Endothelial cell of umbilical vein (primary cell): ENCODE measurements at places on chromosomes 12 and 14.

- H3K27me3 ChIP-seq, result no peaks in the 10 kb centered on the region
- H3K36me3 ChIP-seq, result no peaks in the 10 kb centered on the region
- DNase-seq, result no peak
- no peak overlapping the region for H3K4me3 ChIP-seq
Observed at GRCh38 chr12:126607867-126608266, 1542.6 kb downstream of the AACS start.

DNA sequence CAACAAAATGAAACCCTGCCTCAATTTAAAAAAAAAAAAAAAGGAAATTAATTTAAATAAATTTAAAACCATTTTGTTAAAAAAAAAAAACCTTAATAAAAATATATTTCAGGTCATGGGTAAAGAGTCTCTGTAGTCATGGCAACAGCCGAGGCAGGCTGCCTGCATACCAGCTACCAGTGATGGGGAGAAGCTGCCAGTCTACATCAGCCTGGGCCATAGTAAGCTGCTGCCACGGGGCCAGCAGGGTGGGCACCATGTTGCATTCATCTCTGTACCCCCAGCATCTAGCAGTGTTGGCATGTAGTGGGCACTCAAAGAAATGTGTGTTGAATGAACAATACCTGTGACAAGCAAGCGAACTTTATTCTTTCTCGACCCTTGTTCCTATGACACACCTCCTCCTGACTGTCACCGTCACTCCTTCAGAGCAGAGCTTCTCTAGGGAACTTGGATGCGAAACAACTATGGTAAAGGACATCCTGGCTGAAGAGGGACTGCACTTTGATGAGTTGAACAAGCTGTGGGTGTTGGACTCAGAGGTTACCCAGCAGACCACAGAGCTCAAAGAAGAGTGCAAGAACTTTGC is 7.3 kb upstream of the AP4S1 start:
- no peaks in the 10 kb centered on the region for H3K4me1 ChIP-seq
- H3K27me3 ChIP-seq, result no peaks in the 10 kb centered on the region
- no peaks in the 10 kb centered on the region for H3K36me3 ChIP-seq
- H3K27ac ChIP-seq, result no peak overlapping the region

DNA sequence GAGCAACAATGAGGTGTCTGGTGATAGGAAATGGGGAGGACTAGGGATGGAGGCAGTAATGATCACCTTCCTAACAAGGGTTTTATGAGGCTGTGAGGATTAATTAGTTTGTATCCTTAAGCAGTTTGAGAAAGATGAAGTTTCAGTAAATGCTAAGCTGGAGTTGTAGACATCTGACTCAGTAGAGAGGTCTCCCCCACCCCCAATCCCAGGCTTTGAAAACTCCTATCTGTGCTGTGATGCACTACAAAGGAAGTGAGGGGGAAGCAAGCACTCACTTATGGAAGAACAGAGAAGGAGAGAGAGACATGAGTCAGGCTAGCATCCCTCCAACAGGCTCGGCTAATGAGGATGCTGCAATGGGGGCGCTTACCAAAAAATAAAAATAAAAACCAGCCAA is 5.5 kb upstream of the BCL11B start:
- no peak overlapping the region for H3K4me3 ChIP-seq
- DNase-seq, result no peak
- peaks cover 5% of the 10 kb centered on the region for H3K4me1 ChIP-seq
- H3K36me3 ChIP-seq, result no peaks in the 10 kb centered on the region
- peaks cover 31% of the 10 kb centered on the region for H3K27me3 ChIP-seq

GRCh38 chr14:49942090-49942489 is 49.2 kb downstream of the ARF6 start:
- no peaks in the 10 kb centered on the region for H3K27me3 ChIP-seq
- H3K4me1 ChIP-seq, result peaks cover 24% of the 10 kb centered on the region
- no peaks in the 10 kb centered on the region for H3K36me3 ChIP-seq
- H3K4me3 ChIP-seq, result no peak overlapping the region

DNA sequence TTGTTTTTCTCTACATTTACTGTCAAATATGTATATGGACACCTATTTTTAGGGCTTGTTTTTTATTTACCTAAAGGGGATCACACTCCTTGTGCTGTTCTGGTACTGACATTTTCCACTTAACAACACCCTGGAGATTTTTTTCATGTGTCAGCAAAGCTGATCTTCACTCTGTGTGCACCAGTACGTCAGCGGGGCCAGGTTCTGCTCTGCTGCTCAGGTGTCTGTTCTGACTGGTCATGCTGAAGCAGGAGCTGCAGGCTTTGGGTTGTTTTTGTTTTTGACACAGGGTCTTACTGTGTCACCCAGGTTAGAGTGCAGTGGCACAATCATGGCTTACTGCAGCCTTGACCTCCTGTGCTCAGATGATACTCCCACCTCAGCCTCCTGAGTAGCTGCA is 81.9 kb upstream of the CCND2 start:
- no peak overlapping the region for H3K4me3 ChIP-seq
- H3K36me3 ChIP-seq, result no peaks in the 10 kb centered on the region
- H3K4me1 ChIP-seq, result no peaks in the 10 kb centered on the region
- H3K27ac ChIP-seq, result no peak overlapping the region

DNA sequence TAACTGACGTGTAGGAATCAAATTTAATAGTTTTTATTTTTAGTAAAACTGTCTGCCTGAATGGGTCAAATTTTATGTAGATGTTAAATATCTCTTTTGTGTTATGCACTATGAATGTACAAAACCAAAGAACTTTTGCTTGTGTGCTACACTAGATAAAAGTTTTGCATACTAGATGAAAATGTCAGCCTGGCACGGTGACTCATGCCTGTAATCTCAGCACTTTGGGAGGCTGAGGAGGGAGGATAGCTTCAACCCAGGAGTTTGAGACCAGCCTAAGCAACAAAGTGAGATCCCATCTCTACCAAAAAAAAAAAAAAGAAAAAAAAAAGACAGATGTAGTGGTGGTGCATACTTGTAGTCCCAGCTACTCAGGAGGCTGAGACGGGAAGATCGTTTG is 11.1 kb downstream of the AEBP2 start:
- H3K36me3 ChIP-seq, result no peaks in the 10 kb centered on the region
- no peaks in the 10 kb centered on the region for H3K4me1 ChIP-seq
- H3K27me3 ChIP-seq, result no peaks in the 10 kb centered on the region
- no peak for DNase-seq
- H3K4me3 ChIP-seq, result no peak overlapping the region
- H3K27ac ChIP-seq, result no peak overlapping the region

DNA sequence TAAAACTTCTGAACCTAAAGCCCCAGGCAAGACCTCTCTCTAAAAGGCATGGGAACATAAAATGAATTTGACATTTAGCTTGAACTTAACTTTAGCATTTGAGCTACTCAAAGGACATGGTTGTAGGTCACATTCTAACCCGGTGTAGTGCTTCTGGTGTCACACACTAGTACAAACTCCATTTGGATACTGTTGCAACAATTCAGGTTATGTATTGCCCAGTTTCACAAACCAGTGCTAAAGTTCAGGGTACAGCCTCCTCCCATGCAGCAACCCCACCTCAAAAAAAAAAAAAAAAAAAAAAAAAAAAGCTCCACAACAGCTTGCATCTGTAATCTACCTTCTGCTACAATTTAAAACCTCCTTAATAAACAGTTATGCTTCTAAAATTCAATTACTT is 7.8 kb downstream of the PPTC7 start:
- no peak overlapping the region for H3K4me3 ChIP-seq
- peaks cover 13% of the 10 kb centered on the region for H3K4me1 ChIP-seq
- no peaks in the 10 kb centered on the region for H3K27me3 ChIP-seq
- no peak overlapping the region for H3K27ac ChIP-seq
- no peak for DNase-seq
- H3K36me3 ChIP-seq, result no peaks in the 10 kb centered on the region

DNA sequence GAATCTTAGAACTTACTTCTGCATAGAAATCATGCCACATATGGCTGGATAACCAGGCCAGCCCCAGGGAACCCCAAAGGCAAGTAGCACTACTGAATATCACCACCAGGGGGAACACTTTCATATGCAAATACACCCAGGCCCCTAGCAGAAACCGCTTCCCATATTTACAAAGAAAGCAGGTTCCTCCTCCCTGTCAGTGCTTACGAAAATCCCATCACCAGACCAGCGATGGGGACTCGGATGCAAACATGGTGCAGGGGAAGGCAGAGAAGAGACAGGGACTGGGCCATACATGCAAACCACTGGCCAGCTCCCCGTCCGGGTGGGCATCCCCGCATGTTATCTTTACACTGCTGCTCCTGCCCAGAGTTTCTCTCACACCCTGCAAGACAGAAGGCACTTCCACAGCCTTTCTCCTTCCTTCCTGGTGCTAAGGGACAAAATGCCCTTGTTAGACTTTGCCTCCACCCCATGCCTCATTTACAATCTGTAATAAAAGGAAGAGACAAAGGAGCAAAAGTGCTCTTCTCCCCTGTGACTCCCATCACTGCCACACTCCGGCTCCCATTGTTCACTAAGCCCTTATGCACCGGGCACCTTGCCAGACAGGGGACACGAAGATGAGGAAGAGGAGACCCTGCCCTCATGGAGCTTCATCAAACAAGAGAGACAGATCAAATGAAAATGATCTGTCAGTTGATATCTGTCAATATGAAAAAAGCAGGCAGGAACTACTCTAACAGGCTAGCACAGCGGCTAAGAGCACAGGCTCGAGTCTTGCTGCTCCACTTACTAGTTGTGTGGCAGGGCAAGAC is 62.3 kb downstream of the PTPN21 start:
- H3K36me3 ChIP-seq, result peaks cover 23% of the 10 kb centered on the region
- no peaks in the 10 kb centered on the region for H3K27me3 ChIP-seq
- no peaks in the 10 kb centered on the region for H3K4me1 ChIP-seq
- H3K27ac ChIP-seq, result no peak overlapping the region
- H3K4me3 ChIP-seq, result no peak overlapping the region

GRCh38 chr14:31902002-31902401 is 175.1 kb upstream of the ARHGAP5 start:
- no peaks in the 10 kb centered on the region for H3K27me3 ChIP-seq
- H3K36me3 ChIP-seq, result no peaks in the 10 kb centered on the region
- no peak for DNase-seq
- no peak overlapping the region for H3K4me3 ChIP-seq
- H3K4me1 ChIP-seq, result no peaks in the 10 kb centered on the region

- no peak overlapping the region for H3K4me3 ChIP-seq
- no peaks in the 10 kb centered on the region for H3K4me1 ChIP-seq
- no peak overlapping the region for H3K27ac ChIP-seq
- H3K27me3 ChIP-seq, result no peaks in the 10 kb centered on the region
- no peaks in the 10 kb centered on the region for H3K36me3 ChIP-seq
Observed at GRCh38 chr14:104247336-104248202, 109.2 kb downstream of the KIF26A start.

GRCh38 chr12:94710933-94711332 is 60.6 kb upstream of the TMCC3 start:
- no peaks in the 10 kb centered on the region for H3K27me3 ChIP-seq
- H3K4me1 ChIP-seq, result peaks cover 14% of the 10 kb centered on the region
- no peak overlapping the region for H3K27ac ChIP-seq
- DNase-seq, result peak; percentile 29

GRCh38 chr14:104771374-104771773 is 18.4 kb downstream of the SIVA1 start:
- DNase-seq, result no peak
- H3K27ac ChIP-seq, result no peak overlapping the region
- no peaks in the 10 kb centered on the region for H3K27me3 ChIP-seq
- no peak overlapping the region for H3K4me3 ChIP-seq

- H3K4me3 ChIP-seq, result no peak overlapping the region
- H3K27me3 ChIP-seq, result no peaks in the 10 kb centered on the region
- H3K36me3 ChIP-seq, result no peaks in the 10 kb centered on the region
- H3K27ac ChIP-seq, result peak overlapping the region; percentile 98
- DNase-seq, result no peak
Observed at GRCh38 chr12:65536351-65536750, 257.9 kb downstream of the MSRB3 start.

GRCh38 chr12:49643961-49644619 is 20.7 kb downstream of the PRPF40B start:
- H3K4me3 ChIP-seq, result no peak overlapping the region
- no peak overlapping the region for H3K27ac ChIP-seq
- no peaks in the 10 kb centered on the region for H3K27me3 ChIP-seq
- peaks cover 31% of the 10 kb centered on the region for H3K4me1 ChIP-seq
- DNase-seq, result no peak

- no peaks in the 10 kb centered on the region for H3K36me3 ChIP-seq
- H3K27me3 ChIP-seq, result no peaks in the 10 kb centered on the region
- H3K4me3 ChIP-seq, result no peak overlapping the region
- H3K4me1 ChIP-seq, result no peaks in the 10 kb centered on the region
- DNase-seq, result peak; percentile 18
Observed at GRCh38 chr12:51726931-51727330, 121.6 kb downstream of the FIGNL2 start.

- H3K27me3 ChIP-seq, result no peaks in the 10 kb centered on the region
- no peaks in the 10 kb centered on the region for H3K36me3 ChIP-seq
- no peak for DNase-seq
Observed at GRCh38 chr12:78802593-78802992, 62.0 kb upstream of the SYT1 start.

DNA sequence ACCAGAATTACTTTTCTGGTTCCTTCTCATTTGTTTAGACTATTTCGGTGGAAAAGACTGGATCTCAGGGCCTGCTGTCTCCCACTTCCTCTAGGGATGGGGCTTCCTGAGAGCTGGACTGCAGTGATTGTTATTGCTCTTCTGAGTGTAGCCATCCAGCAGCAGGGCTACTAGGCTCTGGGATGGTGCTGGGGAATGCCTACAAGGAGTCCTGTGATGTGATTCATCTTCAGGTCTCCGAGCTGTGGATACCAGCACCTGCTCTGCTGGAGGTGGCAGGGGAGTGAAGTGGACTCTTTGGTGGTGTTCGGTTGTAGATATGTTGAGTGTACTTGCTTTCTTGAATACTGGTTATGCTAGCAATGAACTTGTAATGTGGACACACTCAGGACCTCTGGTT is 42.7 kb downstream of the AEBP2 start:
- H3K4me3 ChIP-seq, result no peak overlapping the region
- no peaks in the 10 kb centered on the region for H3K4me1 ChIP-seq
- H3K27me3 ChIP-seq, result no peaks in the 10 kb centered on the region
- no peak overlapping the region for H3K27ac ChIP-seq

DNA sequence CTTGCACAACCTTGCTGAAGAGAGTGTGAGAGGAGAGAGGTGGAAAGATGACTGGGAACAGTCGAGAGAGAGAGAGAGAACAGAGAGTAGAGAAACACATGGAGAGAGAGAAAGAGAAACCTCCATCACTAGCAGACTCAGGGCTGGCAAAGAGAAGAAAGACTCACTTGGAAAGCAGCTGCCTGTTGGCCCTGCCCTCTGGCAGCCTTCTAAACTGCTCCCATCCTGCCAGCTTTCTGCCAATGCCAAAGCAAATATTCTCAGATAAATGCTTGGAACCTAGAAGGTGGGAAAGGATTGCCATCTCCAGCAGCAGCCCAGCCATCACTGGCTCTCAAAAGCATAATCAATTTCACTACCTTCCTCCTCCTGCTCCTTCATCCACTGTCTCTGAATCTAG is 107.9 kb upstream of the WSCD2 start:
- H3K27ac ChIP-seq, result no peak overlapping the region
- no peaks in the 10 kb centered on the region for H3K36me3 ChIP-seq
- no peak for DNase-seq
- H3K4me1 ChIP-seq, result no peaks in the 10 kb centered on the region
- no peaks in the 10 kb centered on the region for H3K27me3 ChIP-seq

- H3K4me3 ChIP-seq, result no peak overlapping the region
- no peak for DNase-seq
- H3K27me3 ChIP-seq, result no peaks in the 10 kb centered on the region
- H3K4me1 ChIP-seq, result peaks cover 10% of the 10 kb centered on the region
- H3K27ac ChIP-seq, result no peak overlapping the region
- H3K36me3 ChIP-seq, result no peaks in the 10 kb centered on the region
Observed at GRCh38 chr12:104698871-104699270, 242.1 kb downstream of the CHST11 start.
